ENCODE measurements at places on chromosomes 6 and 20.

- no peak for DNase-seq
Measured at GRCh38 chr6:17740559-17741220, 34.0 kb upstream of the NUP153 start.

DNA sequence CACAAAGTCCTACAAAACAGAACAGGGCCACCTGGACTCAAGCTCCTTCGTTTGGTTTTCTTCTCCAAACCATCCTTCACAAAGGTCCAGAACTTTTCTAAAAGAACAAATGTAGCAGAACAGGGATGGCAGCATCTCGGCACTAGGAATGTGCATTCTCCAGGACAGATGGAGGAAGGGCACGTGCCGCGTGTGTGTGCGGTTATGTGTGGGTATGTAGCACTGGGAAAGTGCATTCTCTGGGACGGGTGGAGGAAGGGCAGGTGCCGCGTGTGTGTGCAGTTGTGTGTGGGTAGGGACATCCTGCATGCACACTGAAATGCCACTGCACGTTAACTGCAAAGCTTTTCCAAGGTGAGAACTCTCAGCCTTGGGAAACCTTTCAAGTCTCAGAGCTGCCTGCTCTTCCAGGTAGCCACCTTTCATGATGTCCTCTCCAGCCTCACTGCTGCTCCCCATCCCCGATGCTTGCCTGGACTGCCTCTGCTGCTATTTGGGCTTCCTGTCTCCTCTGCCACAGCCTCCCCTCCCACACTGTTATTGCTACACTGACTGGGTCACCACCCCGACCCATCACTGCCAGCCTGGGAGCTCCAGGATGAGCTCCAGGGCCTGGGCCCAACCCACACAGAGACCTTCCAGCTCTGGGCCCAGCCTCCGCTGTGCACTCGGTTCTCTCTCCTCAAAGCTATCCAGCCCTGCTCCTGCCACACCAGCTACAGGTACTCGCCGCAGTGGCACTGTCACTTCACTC lies 47.6 kb downstream of the EZR start:
- DNase-seq: no peak

GRCh38 chr6:164023535-164023934 lies 609.0 kb downstream of the QKI start:
- no peak for DNase-seq

GRCh38 chr6:56655249-56655648 lies 12.6 kb upstream of the DST start:
- no peak for DNase-seq

DNA sequence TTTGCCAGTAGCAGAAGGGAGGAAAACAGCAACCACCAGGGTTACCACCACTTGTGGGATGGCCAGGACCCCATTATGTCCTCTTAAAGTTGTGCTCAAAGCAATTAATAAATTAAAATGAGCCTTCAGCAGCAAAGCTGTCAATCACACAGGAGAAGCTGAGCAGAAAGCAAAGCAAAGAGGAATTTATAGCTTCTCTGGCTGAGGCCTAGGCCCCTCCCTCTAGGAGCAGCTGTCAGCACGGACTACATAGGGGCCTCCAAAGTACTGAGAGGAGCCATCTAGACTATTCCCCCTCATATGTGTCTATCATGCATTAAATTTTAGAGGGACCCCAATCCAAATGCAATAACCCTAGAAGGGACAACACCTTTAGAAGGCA lies 6.4 kb downstream of the CCND3 start:
- DNase-seq: no peak

GRCh38 chr6:133136177-133136880 lies 104.8 kb upstream of the EYA4 start:
- no peak for DNase-seq

DNA sequence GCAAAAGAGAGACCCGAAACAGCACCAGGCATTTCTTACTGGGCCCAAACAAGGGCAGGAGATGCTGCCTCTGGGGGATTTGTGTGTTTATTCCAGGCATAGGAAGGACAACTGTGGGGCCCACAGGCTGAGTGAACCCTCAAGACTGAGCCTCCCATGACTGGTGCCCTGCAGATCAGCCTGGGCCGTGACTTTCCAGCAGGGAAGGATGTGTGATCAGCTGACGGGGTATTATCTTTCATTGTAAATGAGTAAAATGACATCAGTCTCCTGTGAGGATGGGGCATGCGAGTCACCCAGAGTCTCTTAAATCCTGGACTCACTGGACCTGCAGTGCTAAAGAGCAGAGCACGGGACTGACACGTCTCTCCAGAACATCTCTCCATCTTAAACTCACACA lies 3.9 kb upstream of the TEAD3 start:
- no peak for DNase-seq

GRCh38 chr6:45116714-45117410 lies 211.3 kb upstream of the RUNX2 start:
- no peak for DNase-seq

GRCh38 chr6:29769336-29769735 lies 46.1 kb downstream of the HLA-F start:
- no peak for DNase-seq

DNA sequence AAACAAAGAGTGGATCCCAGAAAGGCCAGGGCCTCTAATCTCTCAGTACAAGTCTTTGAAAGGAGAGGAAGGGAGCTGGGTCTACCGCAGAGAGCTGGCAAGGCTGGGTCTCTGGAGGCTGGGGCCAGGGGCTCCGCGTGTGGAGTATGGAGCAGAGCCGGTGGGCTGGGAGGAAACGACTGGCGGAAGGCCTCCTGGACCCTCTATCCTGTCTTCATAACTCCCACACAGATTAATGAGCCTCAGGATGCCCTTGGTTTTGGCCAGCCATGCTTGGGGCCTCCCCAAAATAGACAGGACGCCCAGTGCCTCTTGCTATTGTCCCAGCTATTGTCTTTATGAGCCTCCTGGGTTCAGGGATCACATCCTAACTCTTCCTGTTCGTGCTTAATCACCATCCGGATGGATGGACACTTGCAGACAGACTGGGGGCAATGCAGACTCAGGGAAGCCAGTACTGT lies 306.4 kb downstream of the DHX35 start:
- no peak for DNase-seq

GRCh38 chr20:20820785-20821483 lies 108.5 kb upstream of the RALGAPA2 start:
- DNase-seq: no peak

GRCh38 chr6:166381381-166381732 lies 1.4 kb downstream of the MPC1 start:
- DNase-seq: no peak

GRCh38 chr6:147595961-147596360 lies 87.5 kb downstream of the SAMD5 start:
- DNase-seq: no peak

DNA sequence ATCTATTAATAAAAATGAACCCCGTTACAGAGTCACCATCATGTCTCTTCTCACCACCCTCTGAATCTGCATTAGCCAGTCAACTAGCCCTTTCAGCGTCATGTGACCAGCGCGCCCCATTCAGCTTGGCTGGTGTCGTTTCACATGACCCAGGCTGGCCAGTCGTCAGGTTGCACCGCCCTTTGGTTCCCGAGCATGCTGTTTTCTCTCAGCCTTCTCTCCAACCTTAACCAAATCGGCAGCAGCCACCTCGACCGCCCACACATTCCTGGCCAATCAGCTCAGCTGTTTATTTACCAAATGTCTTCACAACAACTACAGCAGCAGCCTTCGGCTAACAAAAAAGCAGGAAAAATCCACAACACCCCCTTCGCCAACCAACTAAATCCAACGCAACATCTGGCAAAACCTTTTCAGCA lies 5.6 kb downstream of the SRSF3 start:
- DNase-seq: no peak

DNA sequence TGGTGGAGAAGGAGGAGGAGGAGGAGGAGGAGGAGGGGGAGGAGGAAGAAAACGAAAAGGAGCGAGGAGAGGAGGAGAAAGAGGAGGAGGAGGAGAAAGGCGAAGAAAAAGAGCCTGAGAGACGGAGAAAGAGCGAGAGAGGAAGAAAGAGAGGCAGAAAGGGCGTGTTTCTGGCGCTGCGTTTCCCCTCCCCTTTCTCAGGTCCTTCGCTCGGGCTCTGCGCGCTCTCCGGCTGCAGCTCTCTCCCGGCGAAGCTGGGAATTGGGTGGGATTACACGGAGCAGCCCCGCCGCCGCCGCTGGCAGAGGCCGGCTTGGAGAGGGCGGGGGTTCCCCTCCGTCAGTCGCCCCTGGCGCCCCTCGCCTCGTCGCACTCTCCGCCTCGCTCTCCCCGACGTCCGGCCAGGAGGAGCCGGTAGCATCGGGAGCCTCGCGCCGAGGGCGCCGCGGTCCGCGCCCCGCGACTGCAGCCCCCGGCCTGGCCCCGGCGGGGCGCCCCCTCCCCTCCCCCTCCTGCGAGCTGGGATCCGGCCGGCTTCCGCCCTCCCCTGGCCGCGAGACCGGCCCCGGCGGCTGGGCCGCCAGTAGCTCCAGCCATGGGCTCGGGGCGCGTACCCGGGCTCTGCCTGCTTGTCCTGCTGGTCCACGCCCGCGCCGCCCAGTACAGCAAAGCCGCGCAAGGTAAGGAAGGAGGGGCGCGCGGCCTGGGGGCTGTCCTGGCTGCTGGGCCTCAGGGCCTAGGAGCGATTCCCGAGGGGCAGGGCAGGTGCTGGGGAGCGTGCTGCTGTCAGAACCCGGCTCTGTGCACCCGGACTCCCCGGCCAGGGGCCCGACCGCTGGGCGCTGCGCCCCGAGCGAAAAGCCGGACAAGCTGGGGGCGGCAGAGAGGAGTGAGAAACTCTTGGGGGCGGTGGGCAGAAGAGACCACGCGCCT lies at the start of gene SCUBE3:
Gene SCUBE3, plus strand, starts transcription at position 133 of the 933 bp plus-strand sequence. Its CDS starts 463 bp downstream, at position 596.
- peak; percentile 82 for DNase-seq

DNA sequence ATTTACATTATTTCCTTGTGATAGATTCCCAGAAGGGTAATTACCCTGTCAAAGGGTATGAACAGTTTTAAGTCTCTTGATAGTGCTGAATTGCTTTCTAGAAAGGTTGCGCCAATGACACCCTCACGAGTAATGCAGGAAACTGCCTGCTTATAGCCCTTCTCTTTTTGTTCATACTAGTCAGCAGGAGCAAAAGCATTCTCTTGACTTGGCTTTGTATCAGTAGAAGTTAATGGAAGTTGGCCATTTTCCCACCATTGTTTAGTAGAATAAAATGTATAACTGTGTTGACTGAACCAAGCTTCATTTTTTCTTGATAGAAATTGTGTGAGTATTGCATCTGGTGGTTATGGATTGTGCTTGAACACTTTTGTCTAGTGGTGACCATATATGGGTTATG lies 100.1 kb downstream of the FARS2 start:
- no peak for DNase-seq

GRCh38 chr20:15475483-15475882 lies 1097.8 kb downstream of the KIF16B start:
- no peak for DNase-seq

DNA sequence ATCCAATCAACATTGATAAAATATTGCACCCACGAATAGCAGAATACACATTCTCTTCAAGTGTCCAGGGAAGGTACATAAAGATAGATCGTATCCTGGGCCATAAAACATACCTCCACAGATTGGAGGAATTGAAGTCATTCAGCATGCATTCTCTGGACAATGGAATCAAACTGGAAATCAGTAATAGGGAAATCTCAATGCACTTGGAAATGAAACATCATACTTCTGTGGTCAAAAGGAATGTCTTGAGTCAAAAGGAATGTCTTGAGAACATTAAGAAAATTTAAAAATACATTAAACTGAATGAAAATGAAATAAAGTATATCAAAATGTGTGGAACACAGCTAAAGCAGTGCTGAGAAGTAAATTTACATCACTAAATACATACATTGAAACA lies 138.8 kb downstream of the TFAP2A start:
- no peak for DNase-seq

DNA sequence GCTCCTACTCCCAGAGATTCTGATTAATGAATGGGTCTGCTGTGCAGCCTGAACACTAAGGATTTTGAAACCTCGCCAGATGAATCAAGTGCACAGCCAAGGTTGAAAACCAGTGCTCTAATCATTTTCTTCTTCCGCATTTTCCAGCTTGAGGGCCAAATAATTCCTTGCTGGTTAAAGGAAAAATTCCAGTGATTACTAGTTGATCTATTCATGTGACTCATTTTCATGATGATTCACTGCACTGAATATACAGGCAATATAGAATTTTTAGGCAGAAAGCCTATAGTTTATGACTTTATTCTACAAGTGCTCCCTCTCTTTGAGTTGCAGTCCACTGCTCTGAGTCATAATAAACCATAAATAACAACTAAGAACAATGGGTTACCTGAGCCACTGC lies 80.6 kb upstream of the PROKR2 start:
- no peak for DNase-seq

GRCh38 chr6:125910527-125910926 lies 46.0 kb upstream of the HINT3 start:
- DNase-seq: no peak

GRCh38 chr6:123550052-123550617 lies 86.6 kb downstream of the TRDN start:
- no peak for DNase-seq

GRCh38 chr20:22288957-22289356 lies 295.4 kb downstream of the FOXA2 start:
- no peak for DNase-seq

DNA sequence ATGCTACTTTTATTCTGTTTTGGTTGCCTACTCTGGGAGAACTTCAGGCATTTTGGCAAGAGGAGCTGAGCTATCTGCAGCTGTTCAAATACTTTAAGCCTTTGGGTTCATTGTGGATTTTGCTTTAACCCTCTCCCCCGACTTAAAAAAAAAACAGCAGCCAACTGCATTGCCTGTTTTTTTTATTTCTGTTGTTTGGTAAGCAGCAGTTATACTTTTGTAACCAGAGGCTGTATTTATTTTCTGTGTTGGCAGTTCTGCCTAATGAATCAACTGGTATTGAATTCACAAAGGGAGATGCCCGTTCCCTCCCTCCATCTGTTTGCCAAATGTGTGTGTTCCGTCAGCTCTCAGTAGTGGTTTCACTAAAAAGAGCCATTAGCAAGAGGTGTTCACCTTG lies 484.0 kb downstream of the UTRN start:
- DNase-seq: no peak

DNA sequence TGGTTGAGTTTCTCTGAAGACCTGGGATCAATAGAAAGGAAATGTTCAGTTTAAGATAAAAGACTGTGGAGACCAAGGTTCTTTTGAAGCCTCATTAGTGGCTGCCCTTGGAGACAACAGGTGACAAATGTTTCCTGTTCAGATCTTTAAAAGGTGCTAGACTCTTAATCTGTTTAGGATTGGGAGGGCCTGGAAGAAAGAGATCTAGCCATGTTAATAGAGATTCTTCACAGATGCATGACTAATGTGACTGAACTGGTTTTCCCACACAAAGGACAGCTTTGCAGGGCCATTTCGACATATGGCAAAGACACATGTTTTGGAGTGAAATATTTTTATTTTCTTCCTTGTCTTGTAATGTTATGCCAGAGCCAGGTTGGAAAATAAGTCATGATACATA lies 82.2 kb downstream of the WDR27 start:
- DNase-seq: no peak

GRCh38 chr6:166308769-166309589 lies 787 bp upstream of the PRR18 start:
- DNase-seq: no peak
